ENCODE measurements at places on chromosomes 12 and 14. TPM values are rescaled to one million over a fixed set of nuclear protein-coding genes. Genes with fewer than 3 reads are reported as not detected.

DNA sequence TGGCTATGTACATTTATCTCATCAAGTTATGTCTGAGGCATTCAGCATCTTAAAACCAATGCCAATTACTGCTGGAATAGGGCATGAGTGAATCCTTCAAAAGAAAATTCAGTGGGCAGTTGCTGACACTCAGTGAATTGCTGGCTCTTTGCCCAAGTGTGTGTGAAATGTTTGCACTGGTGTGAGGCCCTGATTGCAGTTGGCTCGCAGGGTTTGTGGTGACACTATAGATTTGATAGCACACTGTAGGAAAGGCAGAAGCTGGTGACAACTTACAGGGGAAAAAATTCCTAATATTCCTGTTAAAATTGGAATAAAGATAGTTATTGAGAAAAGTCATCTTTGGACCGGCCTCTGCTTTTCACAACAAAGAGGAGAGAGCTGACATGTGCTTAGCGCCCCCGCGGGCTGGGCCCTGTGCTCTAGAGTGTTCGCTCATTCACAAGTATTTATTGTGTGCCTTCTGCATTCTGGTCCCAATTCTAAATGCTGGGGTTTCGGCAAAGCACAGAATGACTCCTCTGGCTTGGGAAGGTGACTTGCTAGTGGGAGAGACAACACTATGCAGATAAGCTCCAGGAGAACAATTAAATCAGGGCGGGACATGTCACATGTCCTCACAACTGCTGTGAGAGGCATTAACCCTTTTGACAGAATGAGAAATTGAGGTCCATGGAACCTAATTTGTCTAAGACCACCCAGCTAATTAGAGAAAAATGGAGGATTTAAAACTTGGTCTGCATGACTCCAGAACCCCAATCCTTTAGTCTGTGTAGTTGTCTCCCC is 418.7 kb downstream of the NPAS3 start:
- no peaks in the 10 kb centered on the region for H3K4me1 ChIP-seq
- no peaks in the 10 kb centered on the region for H3K27me3 ChIP-seq
- no peak for DNase-seq

DNA sequence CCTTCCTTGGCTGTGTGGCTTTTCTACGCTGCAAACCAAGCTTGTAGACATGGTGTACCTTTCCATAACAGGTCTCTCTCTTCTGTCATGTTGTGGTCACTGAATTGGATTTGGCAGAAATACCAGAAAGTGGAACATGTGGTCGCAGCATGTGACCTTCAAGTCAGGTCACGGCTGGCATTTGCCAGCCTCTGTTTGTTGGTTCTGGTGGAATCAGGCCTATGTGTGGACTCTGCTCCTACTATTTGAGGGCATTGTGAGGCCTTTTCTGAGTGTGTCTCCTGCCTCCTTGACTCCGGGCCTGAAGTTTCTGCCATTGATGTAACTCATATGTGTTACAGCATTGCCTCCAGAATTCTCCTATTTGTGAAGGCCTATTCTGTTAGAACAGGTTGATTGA is 116.7 kb downstream of the CACNA1C start:
- H3K36me3 ChIP-seq, result no peaks in the 10 kb centered on the region
- no peak overlapping the region for H3K4me3 ChIP-seq
- H3K27me3 ChIP-seq, result no peaks in the 10 kb centered on the region
- no peak overlapping the region for H3K27ac ChIP-seq
- H3K4me1 ChIP-seq, result peaks cover 21% of the 10 kb centered on the region

- no peak for DNase-seq
- no peaks in the 10 kb centered on the region for H3K27me3 ChIP-seq
- no peaks in the 10 kb centered on the region for H3K4me1 ChIP-seq
- H3K36me3 ChIP-seq, result no peaks in the 10 kb centered on the region
- H3K27ac ChIP-seq, result no peak overlapping the region
- H3K4me3 ChIP-seq, result no peak overlapping the region
Measured at GRCh38 chr14:90797451-90797850, 18.8 kb downstream of the TTC7B start.

DNA sequence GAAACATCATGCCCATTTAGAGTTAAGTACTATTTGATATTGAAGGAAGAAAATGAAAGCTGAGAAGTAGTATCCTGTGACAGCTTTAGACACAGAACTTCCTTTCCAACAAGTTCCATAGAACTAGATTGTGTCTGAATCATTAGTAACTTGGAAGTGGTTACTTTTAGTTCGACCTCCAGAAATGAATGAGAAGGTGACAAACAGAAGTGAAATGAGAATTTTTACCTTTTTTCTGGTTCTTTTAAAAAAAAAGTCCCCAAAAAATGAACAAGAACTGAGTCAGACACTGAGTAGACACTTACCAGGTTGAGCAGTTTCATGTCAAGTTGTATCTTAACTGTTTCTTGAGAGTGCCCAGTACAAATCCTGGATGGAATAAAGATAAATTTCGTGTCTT is 3.0 kb downstream of the ATP6V0A2 start:
- no peak for DNase-seq
- H3K36me3 ChIP-seq, result no peaks in the 10 kb centered on the region
- H3K4me1 ChIP-seq, result peaks cover 30% of the 10 kb centered on the region
- no peak overlapping the region for H3K27ac ChIP-seq

GRCh38 chr12:102847131-102847530 is 69.9 kb downstream of the PAH start:
- H3K27ac ChIP-seq, result no peak overlapping the region
- H3K4me3 ChIP-seq, result no peak overlapping the region
- no peak for DNase-seq
- H3K36me3 ChIP-seq, result no peaks in the 10 kb centered on the region
- H3K4me1 ChIP-seq, result no peaks in the 10 kb centered on the region

GRCh38 chr14:34501004-34501580 is 38.4 kb downstream of the EAPP start:
- H3K27ac ChIP-seq, result no peak overlapping the region
- H3K27me3 ChIP-seq, result no peaks in the 10 kb centered on the region
- H3K36me3 ChIP-seq, result no peaks in the 10 kb centered on the region
- H3K4me1 ChIP-seq, result peaks cover 22% of the 10 kb centered on the region

GRCh38 chr12:1924996-1925683 is 6.7 kb upstream of the CACNA2D4 start:
- no peaks in the 10 kb centered on the region for H3K4me1 ChIP-seq
- no peak for DNase-seq
- H3K36me3 ChIP-seq, result no peaks in the 10 kb centered on the region
- no peak overlapping the region for H3K4me3 ChIP-seq

DNA sequence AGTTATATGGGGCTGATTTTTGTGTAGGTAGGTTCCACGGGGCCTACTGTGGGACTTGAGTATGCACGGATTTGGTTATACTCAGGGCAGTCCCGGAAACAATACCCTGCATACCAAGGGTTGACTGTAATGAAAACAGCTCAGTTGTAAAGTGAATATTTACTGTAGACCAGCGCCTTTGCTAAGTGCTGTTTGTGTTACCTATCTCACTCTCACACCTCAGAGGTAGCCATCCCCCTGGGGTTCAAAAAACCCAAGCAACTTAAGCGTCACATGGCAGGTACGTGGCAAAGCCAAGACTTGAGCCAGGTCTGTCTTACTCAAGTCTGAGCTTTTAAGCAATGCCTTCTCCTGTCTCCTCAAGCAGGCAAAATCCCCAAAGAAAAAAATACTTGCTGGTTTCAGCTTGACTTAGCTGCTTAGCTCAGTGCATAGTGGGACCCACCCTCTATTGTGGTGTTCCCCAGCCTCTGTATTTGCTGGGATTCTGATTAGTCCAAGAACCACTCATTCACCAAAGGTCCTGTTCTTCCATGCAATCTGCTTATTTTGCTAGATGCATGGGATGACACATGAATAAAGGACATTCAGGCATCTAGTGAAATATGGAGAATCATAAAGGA is 34.2 kb upstream of the STRN3 start:
- H3K36me3 ChIP-seq, result no peaks in the 10 kb centered on the region
- no peak overlapping the region for H3K4me3 ChIP-seq
- no peaks in the 10 kb centered on the region for H3K27me3 ChIP-seq
- H3K27ac ChIP-seq, result no peak overlapping the region
- no peak for DNase-seq
- peaks cover 14% of the 10 kb centered on the region for H3K4me1 ChIP-seq

DNA sequence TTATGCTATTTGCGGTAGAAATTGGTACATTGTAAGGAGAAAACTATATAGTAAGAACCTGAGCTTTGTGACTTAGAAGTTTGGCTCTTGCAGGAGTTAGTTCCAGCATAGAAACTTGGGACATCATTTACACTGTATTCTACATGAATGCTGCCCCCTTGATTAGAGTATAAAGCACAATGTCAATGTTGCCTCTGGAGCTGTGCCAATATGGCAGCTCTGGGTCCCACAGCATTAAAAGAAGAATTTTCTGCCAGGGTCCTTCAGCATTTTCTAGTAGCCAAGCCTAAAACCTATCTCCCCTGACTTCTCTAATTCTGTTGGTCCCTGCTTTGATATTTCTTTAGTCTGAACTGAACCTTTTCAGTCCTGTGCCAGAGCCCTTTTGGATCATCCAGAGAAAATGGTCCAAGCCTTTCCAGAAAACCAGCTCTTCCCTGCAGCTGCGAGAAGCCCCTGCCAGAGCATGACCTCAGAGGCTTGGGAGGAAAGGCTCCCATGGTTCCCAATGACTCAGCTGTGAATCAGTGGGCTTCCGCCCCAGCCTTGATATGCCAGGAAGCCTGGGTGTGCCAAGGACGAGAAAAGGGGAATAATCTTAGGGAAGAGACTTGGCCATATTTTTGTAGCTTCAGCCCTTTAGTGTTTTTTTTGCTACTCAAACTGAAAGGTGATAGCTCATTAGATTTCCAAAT is 43.2 kb downstream of the PLEKHG7 start:
- DNase-seq, result no peak
- H3K4me1 ChIP-seq, result peaks cover 13% of the 10 kb centered on the region
- H3K36me3 ChIP-seq, result no peaks in the 10 kb centered on the region
- H3K4me3 ChIP-seq, result no peak overlapping the region
- no peaks in the 10 kb centered on the region for H3K27me3 ChIP-seq

- peak overlapping the region; percentile 99 for H3K27ac ChIP-seq
- no peak for DNase-seq
- peak overlapping the region; percentile 96 for H3K4me3 ChIP-seq
Measured at GRCh38 chr12:57842342-57843294, 3.9 kb downstream of the CTDSP2 start.

The SLC25A47 gene
- total RNA-seq, result not detected

The AKAP3 gene
- total RNA-seq, result not detected

The SYCP3 gene
- total RNA-seq, result not detected

DNA sequence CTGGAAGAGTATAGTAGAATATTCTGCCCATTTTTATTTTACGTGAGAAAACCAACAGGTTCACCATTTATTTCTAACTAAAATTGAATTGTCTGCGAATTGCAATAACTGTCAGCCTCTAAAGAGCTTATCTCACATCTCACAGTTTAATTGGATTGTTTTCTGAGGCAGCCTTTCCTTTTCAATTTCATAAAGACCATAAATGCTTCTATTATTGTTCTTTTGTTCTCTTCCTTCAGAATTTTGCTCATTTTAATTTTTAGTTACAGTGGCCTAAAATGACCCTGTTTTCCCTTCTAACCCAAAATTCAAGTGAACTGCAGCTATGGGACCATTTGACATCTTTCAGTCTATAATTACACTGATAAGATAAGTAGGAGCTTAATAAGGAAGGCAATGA is 147.6 kb downstream of the KLHL28 start:
- DNase-seq, result no peak
- no peaks in the 10 kb centered on the region for H3K36me3 ChIP-seq
- no peaks in the 10 kb centered on the region for H3K27me3 ChIP-seq

The CLEC6A gene
- not detected for total RNA-seq

DNA sequence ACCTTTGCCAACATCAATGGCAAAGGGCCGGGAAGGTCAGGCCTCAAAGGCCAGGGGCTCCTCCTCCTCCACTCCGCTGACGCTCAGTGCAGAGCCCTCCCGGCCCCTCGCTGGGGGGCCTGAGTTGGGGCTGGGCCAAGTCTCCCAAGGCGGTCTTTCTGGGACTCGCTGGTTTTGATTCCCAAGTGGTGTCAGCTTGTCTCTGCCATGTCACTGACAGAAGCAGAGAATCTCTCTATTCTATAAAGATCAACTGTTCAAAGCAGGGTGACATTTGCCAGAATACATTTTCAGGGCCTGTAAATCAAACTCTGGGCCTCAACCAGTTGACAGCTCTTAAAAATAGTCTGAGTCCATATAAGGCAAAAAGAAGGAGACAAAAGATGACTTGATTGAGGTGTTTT is 75.9 kb downstream of the CCDC88C start:
- no peaks in the 10 kb centered on the region for H3K4me1 ChIP-seq
- H3K36me3 ChIP-seq, result no peaks in the 10 kb centered on the region
- no peaks in the 10 kb centered on the region for H3K27me3 ChIP-seq
- H3K4me3 ChIP-seq, result no peak overlapping the region

GRCh38 chr12:93698307-93699092 is 21.3 kb downstream of the CRADD start:
- H3K4me1 ChIP-seq, result peaks cover 27% of the 10 kb centered on the region
- H3K27me3 ChIP-seq, result no peaks in the 10 kb centered on the region
- peak overlapping the region; percentile 48 for H3K27ac ChIP-seq

- no peak for DNase-seq
- H3K36me3 ChIP-seq, result no peaks in the 10 kb centered on the region
- peaks cover 28% of the 10 kb centered on the region for H3K4me1 ChIP-seq
- H3K4me3 ChIP-seq, result no peak overlapping the region
Measured at GRCh38 chr12:81207664-81208063, 129.8 kb downstream of the ACSS3 start.
